ENCODE measurements at places on chromosomes 13 and 19.

DNA sequence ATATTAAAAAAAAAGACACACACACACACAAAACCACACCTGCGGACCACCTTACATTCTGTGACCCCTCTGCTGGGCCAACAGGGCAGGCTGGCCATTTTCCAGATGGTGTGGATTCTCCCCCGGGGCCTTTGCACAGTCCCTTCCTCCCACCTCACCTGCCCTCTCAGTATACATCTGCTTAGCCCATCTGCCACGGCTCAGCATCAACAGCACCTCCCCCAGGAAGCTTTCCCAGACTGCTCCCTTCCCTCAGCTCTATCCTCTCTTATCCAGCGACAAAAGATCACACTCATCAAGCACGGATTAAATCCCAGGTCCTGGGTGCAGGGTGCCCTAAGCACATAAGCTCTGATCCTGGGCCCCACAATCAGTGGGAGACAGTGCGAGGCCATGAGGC lies 4.5 kb downstream of the ZNF787 start:
- no peak for DNase-seq

- DNase-seq, result no peak
Measured at GRCh38 chr19:49333418-49333805, 1.8 kb upstream of the CD37 start.

GRCh38 chr19:46722004-46722380 lies 5.1 kb upstream of the PRKD2 start:
- DNase-seq, result no peak

DNA sequence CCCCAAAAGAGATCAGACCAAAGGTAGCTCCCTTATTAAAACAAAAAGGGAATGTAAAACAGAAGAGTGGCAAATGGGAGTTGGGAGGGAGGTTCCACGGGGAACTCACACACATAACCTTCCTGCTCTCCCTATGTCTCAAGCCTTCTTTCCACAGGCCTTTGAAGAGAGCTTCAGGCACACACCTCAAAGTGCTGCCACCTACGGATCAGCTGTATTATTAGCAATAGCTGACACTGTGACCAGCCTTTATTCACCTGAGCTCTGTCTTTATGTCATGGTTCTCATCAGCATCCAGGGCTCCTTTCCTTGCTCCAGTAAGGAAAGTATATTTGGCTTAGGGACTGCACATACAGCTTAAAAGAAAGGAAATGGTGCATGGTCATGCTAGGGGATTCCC lies 11.3 kb downstream of the ZNF571 start:
- no peak for DNase-seq

DNA sequence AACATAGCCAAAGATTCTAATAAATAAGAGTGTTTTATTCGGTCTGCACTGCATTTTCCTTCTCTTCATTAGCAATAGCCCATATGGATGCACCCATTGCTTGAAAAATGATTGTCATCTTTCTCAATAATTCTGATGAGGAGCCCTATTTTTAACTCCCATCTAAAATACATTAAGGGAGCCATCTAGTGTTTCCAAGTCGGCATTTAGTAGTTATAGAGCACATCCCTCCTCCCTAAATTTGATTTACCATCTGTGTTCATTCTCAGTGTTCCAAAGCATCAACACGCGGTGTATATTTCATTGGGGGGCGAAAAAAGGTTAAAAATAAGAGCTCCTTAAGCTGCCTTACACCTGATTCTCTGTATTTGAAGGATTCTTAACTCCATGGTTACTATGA lies 119.2 kb upstream of the IPO5 start:
- DNase-seq, result no peak
